AG10803 (cell line): ENCODE measurements at places on chromosomes 4 and X.

DNA sequence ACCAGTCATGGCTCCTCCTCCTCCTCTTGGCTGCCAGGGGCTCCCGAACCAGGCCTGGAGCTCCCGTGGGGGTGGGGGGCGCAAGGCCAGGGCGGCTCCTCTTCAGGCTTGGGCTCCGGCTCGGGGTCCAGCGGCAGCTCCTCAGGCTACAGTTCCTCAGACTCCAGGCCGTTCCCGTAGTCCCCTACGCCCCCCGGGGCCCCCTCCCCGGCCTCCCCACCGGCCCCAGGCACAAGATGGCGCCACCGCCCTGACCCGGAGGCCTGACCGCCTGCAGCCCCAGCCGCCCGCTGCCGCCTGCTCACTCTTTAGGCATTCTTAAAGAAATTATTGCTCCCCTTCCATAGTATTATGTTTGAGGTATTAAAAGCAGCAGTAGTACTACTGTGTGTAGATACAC lies 54.5 kb downstream of the TAF1 start:
- no peak for DNase-seq

- no peak for DNase-seq
Observed at GRCh38 chr4:180766944-180767729, 1476.1 kb upstream of the TENM3 start.

- DNase-seq, result no peak
Observed at GRCh38 chr4:126028876-126029275, 714.1 kb downstream of the FAT4 start.

- DNase-seq, result peak; percentile 74
Observed at GRCh38 chrX:42079968-42080367, 156.6 kb upstream of the CASK start.

GRCh38 chr4:139607502-139608060 lies 51.6 kb upstream of the SETD7 start:
- no peak for DNase-seq

DNA sequence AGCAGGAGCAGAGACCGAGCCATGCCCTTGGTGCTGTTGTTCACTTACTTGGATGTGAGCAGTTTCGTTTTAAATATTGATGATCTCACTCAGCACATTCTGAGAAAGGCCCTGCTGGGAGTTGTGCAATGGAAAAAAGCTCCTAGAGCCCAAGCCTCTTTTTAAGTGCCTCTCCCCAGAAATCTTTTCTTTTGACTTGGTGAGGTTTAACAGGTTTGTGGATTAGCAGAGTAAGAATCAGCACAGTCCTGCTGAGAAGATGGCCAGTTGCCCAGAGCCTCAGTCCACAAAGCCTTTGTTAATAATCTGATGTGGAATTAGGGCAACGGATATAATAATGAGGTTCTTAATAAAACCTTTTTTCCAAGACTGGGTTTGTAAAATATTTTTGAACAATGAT lies 157.5 kb upstream of the ATP6AP2 start:
- DNase-seq, result no peak

GRCh38 chr4:79181190-79181589 lies 144.7 kb downstream of the NAA11 start:
- DNase-seq, result no peak
